ENCODE measurements at places on chromosomes 7 and 10. TPM values are rescaled to one million over a fixed set of nuclear protein-coding genes. Genes with fewer than 3 reads are reported as not detected.

The PIP gene
- polyA plus RNA-seq = 6.5 TPM

The SPACDR gene
- polyA plus RNA-seq = 2.4 TPM

The SFRP5 gene
- 0.41 TPM for polyA plus RNA-seq

The DYDC1 gene
- polyA plus RNA-seq = not detected

The ZNF775 gene
- polyA plus RNA-seq = 6.6 TPM

The EBLN1 gene
- 0.11 TPM for polyA plus RNA-seq

The FGFBP3 gene
- 1.9 TPM for polyA plus RNA-seq

The LRRC18 gene
- 0.07 TPM for polyA plus RNA-seq

The GCK gene
- polyA plus RNA-seq = 0.30 TPM

DNA sequence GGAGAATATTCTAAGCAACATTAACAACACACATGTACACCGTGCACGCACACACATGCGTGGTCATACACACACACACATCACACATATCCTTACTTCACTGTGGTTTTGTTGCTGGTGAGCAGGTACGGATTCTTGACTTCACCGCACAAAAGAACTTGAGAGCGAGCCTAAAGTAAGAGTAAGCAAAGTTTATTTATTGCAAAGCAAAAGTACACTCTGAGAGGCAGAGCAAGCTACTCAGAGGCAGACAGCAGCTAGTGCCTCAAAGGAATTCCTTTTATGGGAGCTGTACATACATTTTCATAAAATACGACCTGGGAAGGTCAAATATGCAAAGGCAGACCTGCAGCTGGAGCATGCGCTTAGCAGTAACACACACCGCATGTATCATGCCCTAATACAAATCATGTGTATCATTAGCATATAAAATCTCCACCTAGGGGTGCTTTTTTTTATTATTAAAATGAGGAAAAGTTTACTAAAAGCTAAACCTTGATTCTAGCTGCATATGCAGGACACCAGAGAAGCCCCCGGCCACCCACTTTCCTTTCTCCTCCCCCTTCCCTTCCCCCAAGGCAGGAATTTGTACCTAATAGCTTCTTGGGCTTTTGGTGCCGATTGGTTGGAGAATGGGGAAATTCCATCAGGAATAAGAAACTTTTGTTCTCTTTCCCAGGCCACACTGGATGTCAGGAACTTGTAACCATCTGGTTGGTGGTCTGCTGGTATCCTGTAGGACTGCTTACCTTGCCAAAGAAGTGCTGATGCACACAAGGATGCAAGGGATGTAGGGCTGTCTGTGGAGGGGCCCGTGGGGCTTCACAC, 16.5 kb upstream of the GPR37 start:
- DNase-seq = no peak

DNA sequence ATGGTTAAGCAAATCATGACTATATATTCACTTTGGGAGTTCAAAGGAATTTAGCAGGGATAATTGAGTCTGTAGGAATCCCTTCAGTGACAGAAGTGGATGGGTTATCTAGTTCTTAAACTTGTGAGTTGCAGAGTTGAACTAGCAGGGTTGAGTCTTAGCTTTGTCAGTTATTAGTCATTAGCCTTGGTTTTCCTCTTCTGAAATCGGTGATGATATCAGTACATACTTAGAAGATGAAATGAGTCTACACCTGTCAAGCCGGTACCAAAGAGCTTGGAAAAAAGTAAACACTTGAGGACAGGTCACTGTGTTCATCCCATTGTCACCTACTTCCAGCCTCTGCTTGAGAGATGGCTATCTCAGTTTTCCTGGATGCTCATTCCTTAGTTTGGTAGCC, 73.5 kb downstream of the BUB3 start:
- DNase-seq = no peak

DNA sequence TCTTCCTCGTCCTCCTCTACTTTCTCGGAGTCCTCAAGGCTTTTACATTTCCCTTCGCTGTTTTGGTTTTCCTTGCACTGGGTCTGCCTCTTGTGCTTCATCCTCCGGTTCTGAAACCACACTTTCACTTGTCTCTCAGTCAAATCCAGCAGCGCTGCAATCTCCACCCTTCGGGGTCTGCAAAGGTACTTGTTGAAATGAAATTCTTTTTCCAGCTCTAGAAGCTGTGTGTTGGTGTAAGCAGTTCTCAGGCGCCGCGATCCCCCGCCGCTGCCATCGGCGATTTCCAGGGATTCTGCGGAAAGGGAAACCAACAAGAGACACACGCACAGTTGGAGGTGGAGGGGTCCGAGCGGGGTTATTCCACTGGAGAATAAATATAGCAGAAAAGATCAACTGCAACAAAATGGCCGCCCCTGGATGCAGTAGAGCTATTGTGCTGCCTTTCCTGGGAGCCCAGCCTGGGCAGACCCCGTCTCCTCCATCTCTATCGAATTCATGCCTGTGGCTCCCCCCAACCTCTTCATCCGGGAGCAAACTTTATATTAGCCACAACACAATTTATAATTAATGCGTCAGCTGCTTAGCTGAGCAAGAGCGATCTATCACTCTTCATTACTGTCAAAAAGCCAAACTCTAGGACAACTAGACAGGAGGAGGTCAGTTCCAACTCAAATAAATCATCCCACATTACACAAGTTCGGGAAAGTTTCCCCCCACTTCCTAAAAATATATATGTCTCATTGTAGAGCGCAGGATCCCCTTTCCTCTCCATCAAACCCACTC, 1.1 kb downstream of the HOXA2 start:
- no peak for DNase-seq

DNA sequence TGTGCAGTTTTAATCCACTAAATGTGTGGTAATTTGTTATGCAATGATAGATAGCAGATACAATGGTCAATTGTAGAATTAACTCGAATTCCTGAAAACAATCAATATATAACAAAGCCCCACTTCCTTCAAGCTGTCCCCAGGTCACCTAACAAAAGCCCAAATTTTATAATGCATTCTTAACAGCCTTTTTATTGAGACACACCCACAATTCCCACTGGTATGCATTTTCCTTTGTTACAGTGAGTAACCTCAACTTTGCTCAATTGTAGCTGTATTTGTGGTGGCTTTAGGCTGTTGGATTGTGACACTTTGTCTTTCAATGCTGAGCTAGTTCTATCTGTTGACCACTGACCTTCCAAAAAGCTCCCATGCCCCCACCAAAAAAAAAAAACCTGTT, 279.8 kb upstream of the CACNA2D1 start:
- DNase-seq = no peak

- no peak for DNase-seq
Observed at GRCh38 chr10:33109788-33110469, 151.9 kb upstream of the ITGB1 start.

- no peak for DNase-seq
Observed at GRCh38 chr10:31838065-31838464, 90.6 kb downstream of the ARHGAP12 start.

DNA sequence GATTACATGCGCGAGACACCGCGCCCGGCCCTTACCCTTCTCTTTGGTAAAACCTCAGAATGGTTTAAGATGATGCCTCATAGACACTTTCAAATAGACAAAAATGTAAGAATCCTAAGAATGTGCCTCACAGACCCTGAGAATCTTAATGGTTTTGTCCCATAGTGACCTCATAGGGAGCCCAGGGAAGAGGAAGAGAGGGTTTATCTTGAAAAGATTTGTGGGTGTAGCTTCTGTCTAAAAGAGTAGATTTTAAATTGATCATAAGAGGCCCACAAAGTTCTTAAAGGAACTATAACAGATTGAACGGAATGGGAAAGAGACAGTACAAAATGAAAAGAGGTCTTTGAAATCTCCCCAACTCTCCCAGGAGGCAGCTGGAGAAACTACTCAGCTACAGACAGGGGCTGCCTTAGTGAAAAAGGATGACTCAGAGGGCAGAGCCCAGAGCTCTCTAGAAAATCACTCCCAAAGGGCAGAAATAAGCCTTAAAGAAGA, 220.6 kb downstream of the ADRA2A start:
- no peak for DNase-seq

- DNase-seq = no peak
Observed at GRCh38 chr7:5458921-5459480, 35.4 kb upstream of the TNRC18 start.

GRCh38 chr10:109203646-109204353, 719.5 kb downstream of the XPNPEP1 start:
- no peak for DNase-seq

- DNase-seq = no peak
Observed at GRCh38 chr10:110340816-110341215, 36.1 kb upstream of the SMNDC1 start.

GRCh38 chr7:46525876-46526275, 604.8 kb upstream of the IGFBP3 start:
- DNase-seq = no peak

DNA sequence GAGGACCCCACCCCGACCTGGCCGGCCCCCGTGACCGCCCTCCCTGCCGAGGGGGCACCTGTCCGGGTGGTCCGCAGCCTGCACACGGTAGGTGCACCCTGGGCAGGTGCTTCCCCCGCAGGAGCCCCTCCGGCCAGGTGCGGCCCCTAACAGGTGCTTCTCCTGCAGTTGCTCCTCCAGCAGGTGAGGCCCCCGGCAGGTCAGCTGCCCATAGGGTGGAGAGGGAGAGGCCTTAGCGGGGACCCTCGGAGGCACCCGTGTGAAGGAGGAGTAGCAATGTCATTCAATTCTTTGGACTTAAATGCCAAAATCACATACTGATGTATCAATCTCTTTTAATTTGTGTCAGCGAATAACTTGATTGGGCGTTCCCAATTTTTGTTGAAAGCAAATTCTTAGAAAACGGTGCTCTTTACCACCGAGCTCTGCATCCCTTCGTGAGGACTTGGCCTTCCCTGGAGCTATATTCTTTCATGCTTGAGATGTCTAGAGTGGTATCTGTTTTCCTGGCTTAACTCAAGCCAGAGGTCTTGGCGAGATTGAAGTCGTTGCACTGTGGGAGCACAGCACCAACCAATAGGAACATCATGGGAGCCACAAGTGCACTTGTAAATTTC, 738 bp upstream of the NCAPG2 start:
- no peak for DNase-seq

- no peak for DNase-seq
Observed at GRCh38 chr7:16055263-16055976, 365.9 kb downstream of the CRPPA start.

DNA sequence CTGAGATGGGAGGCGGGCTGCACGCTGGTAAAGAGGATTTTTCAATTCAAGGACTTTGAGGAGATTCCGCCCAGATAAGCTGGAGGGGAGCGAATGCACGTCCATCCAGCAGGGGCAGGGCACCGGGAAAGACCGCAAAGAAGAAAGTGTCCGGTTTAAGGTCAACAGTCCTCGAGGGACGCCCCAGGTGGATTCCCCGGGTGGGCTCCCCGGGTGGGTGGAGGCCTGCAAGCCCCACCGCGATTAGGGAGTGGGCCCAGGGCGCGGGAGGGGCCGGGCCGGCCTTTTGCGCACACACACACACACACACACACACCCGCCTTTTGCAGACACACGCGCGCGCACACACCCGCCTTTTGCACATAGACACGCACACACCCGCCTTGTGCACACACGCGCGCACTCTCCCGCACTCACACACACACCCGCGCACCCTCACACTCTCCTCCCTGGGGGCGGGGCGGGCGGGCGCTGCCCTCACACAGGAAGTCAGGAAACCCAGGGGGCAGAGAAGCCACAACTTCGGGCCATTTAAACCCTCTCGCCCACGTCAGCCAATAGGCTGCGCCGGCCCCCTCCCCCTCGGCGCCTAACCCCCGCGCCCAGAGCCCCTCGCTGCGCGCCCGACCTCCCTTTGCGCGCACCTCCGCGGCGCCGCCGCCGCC, 615 bp downstream of the ARHGAP12 start:
- peak; percentile 24 for DNase-seq

GRCh38 chr7:92898798-92899197, 62.4 kb upstream of the CDK6 start:
- no peak for DNase-seq

DNA sequence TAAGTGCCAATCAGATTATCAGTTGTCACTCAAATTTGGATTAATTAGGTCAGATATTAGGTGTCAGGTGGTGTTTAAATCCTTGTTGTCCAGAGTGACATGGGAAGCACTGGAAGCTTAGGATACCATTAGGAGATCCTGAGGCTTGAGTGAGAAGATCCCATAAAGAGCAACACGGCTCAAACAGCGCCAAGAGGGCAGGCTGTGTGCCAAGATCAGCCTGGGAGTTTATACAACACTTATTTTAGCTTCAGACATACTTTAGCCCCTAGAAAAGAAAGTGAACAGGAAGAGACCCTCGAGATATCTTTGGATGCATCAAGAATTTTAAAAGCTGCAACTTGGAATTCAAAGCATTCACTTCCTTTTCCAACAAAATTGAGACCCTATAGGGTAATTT, 14.2 kb upstream of the ACTA2 start:
- DNase-seq = no peak

DNA sequence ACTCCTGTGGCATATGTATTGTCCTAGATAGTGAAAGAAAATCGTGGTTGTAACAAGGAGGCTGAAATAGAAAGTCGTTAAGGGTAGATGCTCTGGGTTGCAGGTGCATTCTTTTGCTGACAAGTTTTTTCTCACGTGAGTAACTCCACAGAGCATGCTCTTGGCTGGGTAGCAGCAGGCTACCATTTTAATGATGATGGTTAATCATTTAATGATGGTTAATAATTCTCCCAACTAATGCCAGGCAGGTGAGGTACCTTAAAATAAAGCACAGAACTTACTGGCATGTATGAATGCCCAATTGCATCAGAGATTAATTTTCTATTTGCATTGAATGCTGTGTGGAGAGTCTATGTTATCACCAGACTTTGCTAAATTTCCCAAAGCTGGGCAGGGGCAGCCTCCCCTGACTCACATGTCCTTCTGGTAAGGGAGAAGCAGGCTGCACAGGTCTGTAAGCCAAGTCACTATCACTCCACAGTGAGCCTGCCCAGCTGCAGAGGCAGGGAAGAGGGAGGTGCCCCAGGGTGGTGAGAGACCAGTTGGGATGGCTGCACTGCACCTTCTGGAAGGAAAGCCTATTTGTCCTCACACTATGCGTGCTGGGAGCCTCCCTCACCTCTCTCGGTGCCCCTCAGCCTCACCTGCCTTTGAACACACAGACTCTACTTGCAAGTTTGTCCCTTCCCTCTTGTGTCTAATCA, 287.0 kb upstream of the IGFBP3 start:
- no peak for DNase-seq

DNA sequence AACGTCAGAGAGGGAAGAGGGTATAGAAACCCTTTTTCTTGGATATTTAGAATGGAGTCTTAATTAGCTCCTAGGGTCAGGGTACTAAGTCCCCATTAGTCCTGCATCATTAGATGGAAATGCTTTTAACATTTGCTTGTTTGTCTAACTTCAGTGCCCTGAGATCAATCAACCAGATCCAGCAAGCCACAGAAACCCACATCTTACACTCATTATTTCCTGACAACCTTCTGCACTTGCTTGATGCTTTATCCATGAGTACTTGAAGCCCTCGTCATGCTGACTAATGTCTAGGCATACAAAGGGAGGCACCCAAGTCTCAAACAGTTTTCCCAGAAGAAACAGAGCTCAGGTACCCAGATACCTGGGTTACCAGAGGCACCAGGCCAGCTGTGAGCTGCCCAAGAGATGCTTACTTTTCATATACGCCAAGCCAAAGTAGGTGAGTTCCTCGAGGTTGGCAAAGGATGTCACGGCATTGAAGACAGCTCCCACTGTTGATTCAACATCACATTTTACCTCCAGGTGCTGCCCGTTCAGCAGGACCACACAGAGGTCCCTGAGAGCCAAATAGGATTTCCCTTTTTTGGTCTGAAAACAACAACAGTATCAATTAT, 42.7 kb downstream of the FRMPD2 start:
- no peak for DNase-seq

- DNase-seq = no peak
Observed at GRCh38 chr10:81843042-81843441, 32.0 kb upstream of the NRG3 start.

GRCh38 chr7:107355616-107356015, 114.2 kb upstream of the GPR22 start:
- no peak for DNase-seq

Measured in thymus (tissue), 14 donors.